GM18507 (cell line): ENCODE measurements at places on chromosomes 5 and 9.

DNA sequence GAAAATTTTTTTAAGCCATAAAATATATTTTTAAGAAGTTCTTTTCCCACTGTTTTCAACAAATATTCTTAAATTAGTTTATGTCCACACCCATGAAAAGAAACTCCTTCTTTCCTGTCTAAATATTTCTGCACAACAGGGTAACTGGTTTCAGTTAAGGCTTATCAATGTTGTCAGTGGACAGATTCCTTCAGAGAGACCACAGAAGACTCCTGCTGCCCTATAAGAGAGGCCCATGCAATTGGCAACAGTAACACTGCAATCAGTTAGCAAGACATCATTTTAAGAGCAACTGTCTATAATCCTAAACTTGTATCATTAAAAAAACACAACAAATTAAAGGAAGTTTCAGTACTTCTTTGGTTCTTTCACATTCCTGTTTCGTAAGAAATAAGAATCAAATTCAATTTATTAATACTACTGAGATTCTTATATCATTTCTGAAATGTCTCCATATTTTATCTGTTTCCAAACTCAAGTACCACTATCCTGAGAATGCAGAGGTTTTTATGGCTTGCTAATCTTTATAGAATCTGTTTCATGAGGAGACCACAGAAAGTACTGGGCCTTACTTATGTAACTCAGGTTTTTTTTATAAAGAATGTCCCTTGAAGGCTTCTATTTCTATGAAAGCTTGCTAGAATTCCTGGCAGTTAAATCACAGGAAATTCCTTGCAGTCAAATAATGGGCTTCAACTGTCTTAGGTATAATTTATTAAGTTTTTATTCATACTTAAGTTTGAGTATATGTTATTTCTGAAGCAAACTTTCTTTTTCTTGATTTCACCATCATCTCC lies 240.2 kb downstream of the RFX3 start:
- DNase-seq = no peak

DNA sequence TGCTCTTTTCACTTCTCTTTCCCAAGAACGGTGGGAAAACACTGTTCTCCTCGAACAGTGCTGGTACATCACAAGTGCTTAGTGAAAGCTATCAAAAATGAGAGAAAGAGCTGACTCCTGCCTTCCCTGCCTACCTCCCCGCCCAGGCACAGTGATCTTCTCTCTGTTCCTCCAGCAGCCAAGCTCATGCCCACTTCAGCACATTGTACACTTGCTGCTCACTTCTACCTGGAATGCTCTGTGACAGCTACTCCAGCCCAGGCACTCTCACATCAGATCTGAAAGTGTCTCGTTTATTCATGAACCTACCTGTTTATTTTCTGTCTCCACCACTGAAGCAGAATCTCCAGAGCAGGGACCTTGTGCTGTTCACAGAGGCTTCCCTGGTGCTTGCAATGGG lies 1.8 kb downstream of the SLC35D2 start:
- no peak for DNase-seq

DNA sequence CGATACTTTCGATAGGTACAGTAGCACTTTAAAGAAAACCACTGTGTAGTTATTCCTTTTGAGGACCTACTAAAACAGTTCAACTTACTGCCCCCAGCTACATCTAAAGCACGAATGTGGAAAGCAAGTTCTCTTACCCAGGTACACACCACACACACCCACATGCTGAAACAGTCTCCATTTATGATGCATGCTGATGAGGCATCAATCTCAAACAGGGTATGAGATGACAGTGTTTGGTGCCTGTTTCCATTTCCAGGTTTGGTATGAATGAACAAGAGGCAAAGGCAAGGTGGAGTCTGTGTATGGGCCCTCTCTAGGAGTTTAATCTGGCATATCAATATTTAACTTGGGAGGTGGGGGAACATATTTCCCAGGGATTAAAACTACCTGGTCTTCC lies 13.9 kb downstream of the HMGXB3 start:
- DNase-seq = no peak

GRCh38 chr9:107999011-107999410 lies 509.4 kb upstream of the KLF4 start:
- DNase-seq = no peak

DNA sequence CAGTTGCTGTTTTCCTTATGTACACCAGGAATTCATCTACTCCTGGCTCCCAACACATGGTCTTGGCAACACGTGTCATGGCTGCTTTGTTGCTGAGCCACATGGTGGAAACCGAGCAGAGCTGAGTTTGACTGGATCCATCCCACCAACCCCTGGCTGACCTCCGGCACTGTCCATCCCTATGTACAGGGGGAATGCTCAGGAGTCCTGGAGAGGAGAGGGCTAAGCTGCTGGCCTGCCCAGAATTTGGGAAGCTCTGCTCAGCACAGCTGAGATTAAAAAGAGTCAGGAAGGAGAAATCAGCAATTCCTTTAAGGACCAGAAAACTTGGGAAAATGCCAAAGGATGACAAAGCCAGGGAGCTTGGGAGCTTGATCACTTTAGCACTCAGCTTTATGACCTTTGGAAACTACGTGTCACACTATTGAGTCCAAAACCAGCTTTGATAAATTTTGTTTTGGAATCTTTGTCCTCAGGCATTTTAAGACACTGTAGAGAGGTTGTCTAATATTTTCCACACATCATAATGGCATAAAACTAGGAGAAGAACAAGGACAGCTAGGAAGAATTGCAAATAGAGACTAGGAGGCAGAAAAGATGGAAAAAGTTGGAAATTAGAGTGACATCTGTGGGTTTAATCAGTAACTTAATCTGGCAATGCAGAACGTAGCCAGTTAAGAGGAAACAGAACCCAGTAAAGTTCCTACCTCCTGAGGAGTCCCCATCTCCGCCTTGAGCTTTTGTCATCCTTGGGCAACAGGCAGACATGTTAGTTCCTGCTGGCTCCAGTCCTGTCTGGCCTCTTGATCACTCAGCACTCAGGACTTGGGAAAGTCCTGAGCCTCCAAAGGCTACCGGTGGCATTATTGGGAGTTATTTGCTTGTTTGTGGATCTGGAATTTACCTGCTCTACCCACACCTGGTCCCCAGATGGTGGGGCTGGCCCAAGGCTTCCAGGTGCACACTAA lies 62.5 kb upstream of the PLPP1 start:
- DNase-seq = no peak

- no peak for DNase-seq
Observed at GRCh38 chr5:56705217-56705616, 110.1 kb upstream of the MAP3K1 start.

GRCh38 chr5:171476701-171477100 lies 57.3 kb downstream of the FGF18 start:
- no peak for DNase-seq

DNA sequence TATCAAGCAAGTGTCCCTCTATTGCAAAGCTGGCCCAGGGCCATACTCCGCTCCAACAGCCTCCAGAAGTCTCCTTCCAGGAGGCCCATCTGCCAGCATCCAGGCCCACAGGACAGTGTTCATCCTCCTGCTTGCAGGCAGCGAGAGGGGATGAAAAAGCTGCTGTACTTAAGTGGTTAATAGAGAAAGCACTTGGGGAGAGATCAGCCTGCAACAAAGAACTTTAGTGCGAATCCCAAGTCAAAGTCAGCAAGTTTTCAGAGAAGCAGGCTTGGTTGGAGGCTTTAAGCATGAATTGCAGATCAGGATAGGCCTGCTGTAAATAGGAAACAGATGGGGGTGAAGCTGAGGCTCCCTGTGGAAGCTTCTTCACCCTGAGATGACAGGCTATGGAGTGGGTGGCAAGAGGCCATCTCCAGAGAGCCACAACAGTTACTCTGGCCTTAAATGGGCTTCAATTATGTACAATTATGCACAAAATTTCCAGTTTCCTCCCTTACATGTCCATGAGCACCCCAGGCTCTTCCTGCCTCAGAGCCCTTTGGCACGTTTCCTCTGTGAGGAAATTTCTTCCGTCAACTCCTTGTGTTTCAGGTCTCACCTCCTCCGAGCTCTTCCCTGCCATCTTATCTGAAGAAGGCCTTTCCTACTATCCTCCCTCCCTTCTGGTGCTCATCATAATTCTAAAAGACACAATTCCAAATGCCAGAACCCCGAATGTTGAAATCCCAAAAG lies 98.0 kb upstream of the NR3C1 start:
- no peak for DNase-seq

DNA sequence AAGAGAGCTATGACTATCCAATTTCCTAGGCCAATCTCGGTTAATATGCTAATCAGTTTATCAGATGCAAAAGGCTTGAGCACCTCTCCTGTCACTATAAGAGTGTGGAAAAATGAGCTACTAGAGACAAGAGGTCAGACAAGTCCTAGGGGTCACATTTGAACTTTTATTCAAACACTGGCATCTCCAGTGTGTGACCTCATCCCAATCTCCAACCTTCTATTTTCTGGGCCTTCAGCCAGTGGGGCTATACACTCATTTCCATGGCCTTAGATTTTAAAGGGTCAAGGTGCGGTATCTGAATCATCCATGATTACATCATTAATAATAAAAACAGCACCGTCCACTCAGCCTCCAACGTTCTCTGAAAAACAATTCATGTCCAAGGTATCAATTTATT lies 139.6 kb upstream of the LRRTM2 start:
- DNase-seq = no peak

DNA sequence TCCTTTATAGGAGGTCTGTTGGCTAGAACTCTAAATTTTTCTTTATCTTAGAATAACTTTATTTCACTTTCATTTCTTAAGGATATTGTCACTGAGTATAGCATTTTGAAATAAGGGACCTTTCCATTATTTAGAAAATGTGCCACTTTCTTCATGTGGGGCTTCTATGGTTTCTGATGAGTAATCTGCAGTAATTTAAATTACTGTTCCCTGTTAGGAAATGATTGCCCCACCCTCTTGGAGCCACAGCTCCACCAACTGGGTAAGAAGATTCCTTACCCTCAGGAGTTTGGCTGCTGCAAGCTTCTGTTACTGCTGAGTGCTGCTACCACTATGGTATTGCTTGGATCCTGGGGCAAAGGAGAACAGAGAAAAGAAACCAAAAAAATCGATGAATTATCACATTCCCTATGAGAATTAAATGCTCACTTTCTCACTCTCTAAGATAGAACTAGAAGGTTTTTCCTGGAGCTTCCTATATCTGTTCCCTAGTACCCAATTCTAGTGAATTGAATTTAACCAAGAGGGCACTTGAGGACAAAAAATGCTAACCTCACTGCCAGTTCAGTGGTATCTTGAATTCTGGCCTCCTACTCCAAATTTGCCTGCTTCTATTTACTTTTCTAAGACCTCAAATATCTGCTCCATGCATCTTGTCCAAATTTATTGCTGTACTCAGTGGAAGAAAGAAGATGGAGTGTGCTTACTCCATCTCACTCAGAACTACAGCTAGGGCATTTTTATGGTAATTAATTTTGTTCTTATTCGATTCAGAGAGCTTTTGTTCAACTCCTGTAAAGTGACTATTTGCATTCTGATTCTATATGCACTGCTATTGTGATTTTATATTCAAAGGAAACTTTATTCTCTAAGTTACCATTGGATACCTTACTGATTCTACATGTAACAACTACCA lies 2111.3 kb downstream of the MAT2B start:
- DNase-seq = no peak

GRCh38 chr5:148776261-148776660 lies 50.1 kb upstream of the ADRB2 start:
- no peak for DNase-seq

GRCh38 chr9:114392749-114393112 lies 4.9 kb upstream of the AKNA start:
- no peak for DNase-seq

DNA sequence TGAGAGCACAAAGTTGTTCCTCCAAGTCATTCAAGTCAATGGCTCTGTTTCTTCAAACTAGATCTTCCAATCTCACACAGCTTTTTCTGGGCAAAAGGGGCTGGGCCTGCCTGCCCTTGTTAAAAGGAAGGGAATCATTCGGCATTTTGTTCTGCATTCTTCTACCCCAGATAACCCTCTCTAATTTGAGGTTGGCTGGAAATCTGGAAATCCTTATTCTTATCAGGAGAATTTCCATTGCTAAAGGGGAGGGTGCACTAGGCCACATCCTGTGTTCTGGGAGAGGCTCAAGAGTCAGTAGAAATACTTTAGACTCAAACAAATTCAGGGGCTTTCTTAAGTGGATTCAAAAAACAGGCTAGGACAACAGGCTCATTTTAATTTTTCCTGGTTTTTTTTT lies 384.7 kb upstream of the ZNF462 start:
- DNase-seq = no peak

GRCh38 chr5:68067291-68067690 lies 148.3 kb upstream of the PIK3R1 start:
- DNase-seq = no peak

DNA sequence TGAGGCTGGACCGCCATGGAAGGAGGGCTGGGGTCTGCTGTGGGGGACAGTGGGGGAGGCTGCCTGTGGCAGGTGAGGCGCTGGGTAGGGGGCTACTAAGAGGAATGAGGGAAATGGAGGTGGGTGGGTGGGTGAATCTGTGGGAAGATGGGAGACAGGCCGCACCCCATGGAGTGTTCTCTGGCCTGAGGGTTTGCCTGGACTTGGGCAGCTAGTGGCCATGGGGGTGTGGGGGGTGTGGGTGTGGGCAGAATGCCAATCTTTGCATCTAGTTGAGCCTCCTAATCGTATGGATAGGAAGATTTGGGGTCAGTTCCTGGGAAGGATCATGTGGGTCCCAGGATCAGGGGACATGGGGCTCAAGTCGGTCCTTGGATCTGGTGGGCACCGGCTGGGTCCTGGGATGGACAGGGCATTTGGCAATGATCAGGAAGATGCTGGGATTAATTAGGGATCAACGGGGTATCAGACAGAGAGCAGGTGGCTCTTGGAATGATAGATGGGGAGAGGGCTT lies 518 bp downstream of the ZDHHC12 start:
- DNase-seq = no peak

- no peak for DNase-seq
Observed at GRCh38 chr9:138020120-138020794, 142.7 kb downstream of the CACNA1B start.

- no peak for DNase-seq
Observed at GRCh38 chr9:92647671-92648473, 22.1 kb downstream of the IPPK start.

- no peak for DNase-seq
Observed at GRCh38 chr9:137138058-137138721, 764 bp upstream of the GRIN1 start.

GRCh38 chr5:62900976-62901375 lies 322.4 kb downstream of the LRRC70 start:
- no peak for DNase-seq

GRCh38 chr5:173204185-173204979 lies 30.6 kb downstream of the NKX2-5 start:
- DNase-seq = no peak

- DNase-seq = no peak
Observed at GRCh38 chr9:65400886-65401285, 115.9 kb upstream of the FOXD4L5 start.

GRCh38 chr5:83967417-83967816 lies 246.8 kb upstream of the HAPLN1 start:
- no peak for DNase-seq

GRCh38 chr9:71552480-71552879 lies 215.8 kb downstream of the CEMIP2 start:
- no peak for DNase-seq
